ENCODE measurements at places on chromosomes 2 and 18. TPM values are rescaled to one million over a fixed set of nuclear protein-coding genes. Genes with fewer than 3 reads are reported as not detected.

SLC5A7 gene
- total RNA-seq: not detected

KIF5C gene
- total RNA-seq: 0.09 TPM

ALPP gene
- not detected for total RNA-seq

C2orf66 gene
- total RNA-seq: not detected

KLHL14 gene
- total RNA-seq: not detected

ABCB11 gene
- 0.25 TPM for total RNA-seq

CRYGD gene
- total RNA-seq: not detected

GREB1L gene
- total RNA-seq: not detected

AOX1 gene
- total RNA-seq: 0.69 TPM

GALNT14 gene
- not detected for total RNA-seq

CRIM1 gene
- total RNA-seq: 0.24 TPM

ZNF521 gene
- 2.3 TPM for total RNA-seq

GALNT13 gene
- not detected for total RNA-seq

PJVK gene
- total RNA-seq: 0.87 TPM

UGT1A4 gene
- not detected for total RNA-seq

CXCR4 gene
- 0.22 TPM for total RNA-seq

CTNNA2 gene
- total RNA-seq: 0.40 TPM

CHRNG gene
- not detected for total RNA-seq

GPR35 gene
- total RNA-seq: 0.20 TPM

NR4A2 gene
- total RNA-seq: 5.6 TPM

CRYBA2 gene
- 0.81 TPM for total RNA-seq

B4GALT6 gene
- total RNA-seq: 0.18 TPM

NT5C1B gene
- total RNA-seq: not detected

ORC2 gene
- 42.3 TPM for total RNA-seq

PLEKHH2 gene
- 2.1 TPM for total RNA-seq

HAAO gene
- not detected for total RNA-seq

UGT1A5 gene
- not detected for total RNA-seq

CDK15 gene
- not detected for total RNA-seq

CHRND gene
- total RNA-seq: not detected

SOX11 gene
- total RNA-seq: not detected

RPRM gene
- total RNA-seq: not detected
